Tibial nerve (tissue), 4 donors: ENCODE measurements at places on chromosomes 3 and 15. TPM values are rescaled to one million over a fixed set of nuclear protein-coding genes. Genes with fewer than 3 reads are reported as not detected.

- no peak for DNase-seq
Observed at GRCh38 chr3:197874653-197875052, 75.3 kb upstream of the RPL35A start.

DNA sequence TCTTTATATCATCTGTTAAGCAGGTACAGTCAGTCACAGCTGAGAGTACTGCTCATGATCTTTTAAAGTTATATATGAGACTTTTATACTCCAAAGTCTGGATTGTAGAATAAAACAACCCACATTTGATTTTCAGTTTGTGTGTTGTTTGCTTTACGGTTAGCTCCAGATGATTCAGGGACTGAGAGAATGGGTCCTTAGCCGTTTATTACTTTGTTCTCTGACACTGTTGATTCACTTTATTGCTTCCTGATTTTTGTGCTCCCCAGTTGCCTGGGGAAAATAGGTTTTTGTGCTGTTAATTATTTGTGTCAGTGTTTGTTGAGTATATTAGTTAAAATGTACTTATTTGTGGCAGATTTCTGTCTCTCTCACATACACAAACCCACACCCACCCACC lies 8.6 kb upstream of the EBLN2 start:
- no peak for DNase-seq

- no peak for DNase-seq
Observed at GRCh38 chr15:32864051-32864450, 146.2 kb downstream of the GREM1 start.

Gene TM4SF1
- 264 TPM for total RNA-seq

Gene MUC20
- 12.7 TPM for total RNA-seq

Gene FAM162A
- 16.4 TPM for total RNA-seq
